IPS DF 6.9 (cell line): ENCODE measurements at places on chromosomes 4 and X.

DNA sequence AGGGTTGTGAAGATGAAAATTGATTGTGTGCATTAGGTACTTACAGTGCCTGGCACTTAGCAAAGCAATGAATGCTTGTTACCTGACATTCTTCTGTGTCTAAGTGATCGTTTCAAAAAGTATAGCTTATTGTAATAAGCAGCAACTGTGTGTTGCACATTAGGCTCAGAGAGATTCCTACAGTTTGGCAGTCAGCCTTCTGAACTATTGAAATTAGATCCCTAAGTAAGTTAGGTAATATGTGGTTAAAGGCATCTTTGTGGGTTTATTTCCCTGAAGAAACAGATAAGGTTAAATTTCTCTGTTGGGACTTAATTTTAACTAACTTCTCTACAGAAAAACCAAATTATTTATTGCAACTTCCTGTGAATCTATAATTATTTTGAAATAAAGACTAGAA is 93.4 kb downstream of the REPS2 start:
- no peak overlapping the region for H3K4me3 ChIP-seq
- H3K27ac ChIP-seq: no peak overlapping the region
- no peaks in the 10 kb centered on the region for H3K36me3 ChIP-seq
- no peak for DNase-seq

DNA sequence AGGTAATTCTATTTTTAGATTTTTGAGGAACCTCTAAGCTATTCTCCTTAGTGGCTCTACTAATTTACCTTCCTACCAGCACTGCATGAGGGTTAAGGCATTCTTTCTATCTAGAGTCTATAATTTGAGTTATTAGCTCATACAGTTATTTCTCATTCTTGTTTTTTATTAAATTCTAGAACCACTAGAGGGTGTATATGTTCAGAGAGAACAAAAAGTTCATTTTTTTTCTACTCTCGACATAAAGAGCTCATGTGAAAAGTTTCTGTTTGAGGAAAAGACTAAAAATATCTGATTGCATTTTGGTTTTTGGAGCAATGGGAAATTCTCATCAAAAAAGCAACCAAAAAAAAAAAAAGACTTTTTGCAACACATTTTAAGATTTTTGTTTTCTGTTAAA is 57.0 kb upstream of the LRAT start:
- no peak overlapping the region for H3K4me3 ChIP-seq

DNA sequence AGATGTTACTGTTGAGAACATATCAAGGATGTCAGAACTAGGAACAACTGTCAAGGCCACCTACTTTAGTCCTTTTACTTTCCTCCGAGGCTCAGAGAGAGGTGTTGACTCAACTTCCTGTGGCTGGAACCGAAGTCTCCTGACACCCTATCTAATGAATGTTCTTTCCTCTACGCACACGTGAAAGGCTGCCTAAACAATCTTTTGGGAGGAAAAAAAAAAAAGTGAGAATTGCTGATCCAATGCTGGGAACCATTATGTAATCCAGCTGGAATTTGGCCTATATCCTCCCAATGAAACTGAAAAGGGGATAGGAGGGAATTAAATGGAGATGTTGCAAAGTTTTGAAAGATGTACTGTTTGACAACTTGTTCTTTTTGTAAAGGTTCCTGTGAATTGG is 8.3 kb upstream of the MAP7D3 start:
- H3K27me3 ChIP-seq: no peaks in the 10 kb centered on the region
- H3K27ac ChIP-seq: no peak overlapping the region
- no peak overlapping the region for H3K4me3 ChIP-seq
- no peak for DNase-seq
- H3K4me1 ChIP-seq: no peaks in the 10 kb centered on the region

DNA sequence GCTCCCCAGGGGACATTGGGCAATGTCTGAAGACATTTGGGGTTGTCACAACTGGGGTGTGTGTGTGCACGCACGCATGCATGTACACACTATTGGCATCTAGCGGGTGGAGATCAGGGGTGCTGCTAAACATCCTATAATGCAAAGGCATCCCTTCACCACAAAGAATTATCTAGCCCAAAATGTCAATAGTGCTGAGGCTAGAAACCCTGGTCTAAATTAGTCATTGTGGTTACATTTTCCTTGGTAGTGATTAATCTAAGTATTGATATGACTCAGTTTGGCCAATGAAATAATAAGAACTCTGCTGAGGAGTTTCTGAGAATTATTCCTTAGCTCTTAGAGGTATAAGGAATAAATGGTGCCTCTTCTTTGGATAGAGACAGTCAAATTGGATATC is 200.2 kb downstream of the CLCN4 start:
- no peak for DNase-seq
- no peak overlapping the region for H3K27ac ChIP-seq
- H3K4me3 ChIP-seq: no peak overlapping the region
- no peaks in the 10 kb centered on the region for H3K36me3 ChIP-seq
- H3K4me1 ChIP-seq: no peaks in the 10 kb centered on the region

- H3K27me3 ChIP-seq: no peaks in the 10 kb centered on the region
- DNase-seq: no peak
- no peak overlapping the region for H3K4me3 ChIP-seq
- H3K36me3 ChIP-seq: no peaks in the 10 kb centered on the region
Observed at GRCh38 chr4:40340030-40340429, 4.9 kb downstream of the CHRNA9 start.

- H3K4me1 ChIP-seq: no peaks in the 10 kb centered on the region
- H3K36me3 ChIP-seq: no peaks in the 10 kb centered on the region
- H3K4me3 ChIP-seq: no peak overlapping the region
- DNase-seq: no peak
- no peak overlapping the region for H3K27ac ChIP-seq
- no peaks in the 10 kb centered on the region for H3K27me3 ChIP-seq
Observed at GRCh38 chr4:137635601-137636000, 103.3 kb upstream of the PCDH18 start.

DNA sequence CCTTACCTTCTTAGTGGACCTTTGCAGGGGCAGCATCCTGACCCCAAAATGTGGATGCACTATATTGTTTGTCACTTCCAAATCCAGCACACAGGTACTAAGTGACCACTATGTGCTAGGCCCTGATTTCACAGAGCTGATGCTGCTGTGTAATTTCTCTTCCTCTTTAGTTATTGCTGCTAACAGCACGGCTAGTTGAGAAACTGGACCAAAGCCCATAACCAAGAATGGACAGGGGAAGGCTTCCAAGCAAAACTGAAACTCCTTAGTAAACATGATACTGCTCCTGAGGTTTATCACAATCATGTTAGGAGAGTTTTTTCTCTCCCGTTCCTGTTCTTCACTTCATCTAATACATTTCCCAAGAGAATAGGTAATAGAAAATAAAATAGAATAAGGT is 172.9 kb upstream of the TTC29 start:
- H3K4me3 ChIP-seq: no peak overlapping the region
- H3K27ac ChIP-seq: no peak overlapping the region
- no peaks in the 10 kb centered on the region for H3K36me3 ChIP-seq
- H3K27me3 ChIP-seq: no peaks in the 10 kb centered on the region
- DNase-seq: no peak
- no peaks in the 10 kb centered on the region for H3K4me1 ChIP-seq

DNA sequence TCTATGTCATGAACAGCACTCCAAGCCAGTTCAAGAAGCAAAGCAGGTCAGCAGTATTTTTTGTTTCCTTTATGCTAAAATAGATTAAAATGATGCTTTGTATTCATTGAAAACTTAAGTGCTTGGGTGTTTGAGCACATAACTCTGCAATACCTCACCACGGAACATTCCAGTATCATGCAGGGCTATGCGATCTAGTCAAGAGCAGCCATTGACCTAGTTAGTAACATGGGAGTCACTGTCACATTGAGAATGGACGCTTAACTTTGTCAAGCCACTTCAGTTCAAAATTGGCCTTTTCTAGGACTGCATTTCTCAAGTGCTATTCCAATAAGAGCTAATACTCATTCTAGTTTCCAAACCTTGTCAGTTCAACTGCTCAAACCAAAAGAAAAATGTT is 160.1 kb upstream of the FSTL5 start:
- no peak overlapping the region for H3K27ac ChIP-seq
- H3K27me3 ChIP-seq: no peaks in the 10 kb centered on the region
- no peak for DNase-seq
- H3K4me3 ChIP-seq: no peak overlapping the region

DNA sequence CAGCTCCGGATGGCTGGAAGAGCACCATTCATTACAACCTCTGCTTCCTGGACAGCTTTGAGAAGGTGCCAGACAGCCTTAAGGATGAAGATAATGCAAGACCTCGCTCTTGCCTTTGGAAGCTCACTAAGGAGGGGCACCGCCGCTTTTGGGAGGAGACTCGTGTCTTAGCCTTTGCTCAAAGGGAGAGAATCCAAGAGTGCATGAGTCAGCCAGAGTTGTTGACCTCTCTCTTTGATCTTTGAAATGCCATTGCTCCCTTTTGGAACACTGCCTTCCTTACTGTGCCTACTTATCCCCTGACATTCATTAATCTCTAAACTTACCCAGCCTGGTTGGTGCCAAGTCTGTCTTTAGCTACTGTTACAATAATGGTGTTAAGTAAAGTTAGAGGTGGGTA is 1.2 kb downstream of the FOXR2 start:
- no peak overlapping the region for H3K4me3 ChIP-seq
- no peaks in the 10 kb centered on the region for H3K36me3 ChIP-seq
- no peak overlapping the region for H3K27ac ChIP-seq
- no peak for DNase-seq

DNA sequence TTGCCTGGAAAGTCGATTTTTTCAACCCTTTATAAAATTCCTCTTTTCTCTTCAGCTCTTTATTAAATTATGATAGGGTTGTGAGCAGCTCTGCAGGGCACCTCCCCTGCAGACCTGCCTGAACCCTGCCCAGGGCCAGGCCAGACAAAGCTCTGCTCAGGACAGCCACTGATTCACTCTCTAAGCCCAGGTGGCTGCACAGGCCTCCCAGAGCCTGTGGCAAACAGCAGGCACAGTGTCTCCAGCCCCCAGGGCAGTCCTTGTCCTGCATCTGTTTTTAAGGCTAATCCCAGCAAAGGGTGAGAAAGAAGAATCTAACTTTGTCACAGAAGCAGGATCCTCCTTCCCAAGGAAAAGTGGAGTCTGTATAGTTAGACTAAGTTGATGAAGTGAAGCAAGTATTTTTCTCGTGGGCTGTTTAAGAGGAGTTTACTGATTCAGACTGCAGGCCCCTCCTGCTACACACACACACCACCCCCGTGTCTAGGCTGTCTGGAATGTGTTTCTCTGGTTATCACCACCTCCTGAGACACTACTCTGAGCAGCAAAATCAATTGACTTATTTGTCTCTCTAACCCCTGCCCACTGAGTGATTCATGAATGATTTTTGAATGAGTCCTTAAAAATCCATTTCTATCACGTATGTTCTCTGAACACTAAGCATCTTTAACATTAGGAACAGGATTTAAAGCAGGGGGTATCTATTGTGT is 101.7 kb downstream of the CHIC2 start:
- no peaks in the 10 kb centered on the region for H3K27me3 ChIP-seq
- H3K27ac ChIP-seq: no peak overlapping the region
- DNase-seq: no peak
- H3K4me3 ChIP-seq: no peak overlapping the region
- no peaks in the 10 kb centered on the region for H3K36me3 ChIP-seq

DNA sequence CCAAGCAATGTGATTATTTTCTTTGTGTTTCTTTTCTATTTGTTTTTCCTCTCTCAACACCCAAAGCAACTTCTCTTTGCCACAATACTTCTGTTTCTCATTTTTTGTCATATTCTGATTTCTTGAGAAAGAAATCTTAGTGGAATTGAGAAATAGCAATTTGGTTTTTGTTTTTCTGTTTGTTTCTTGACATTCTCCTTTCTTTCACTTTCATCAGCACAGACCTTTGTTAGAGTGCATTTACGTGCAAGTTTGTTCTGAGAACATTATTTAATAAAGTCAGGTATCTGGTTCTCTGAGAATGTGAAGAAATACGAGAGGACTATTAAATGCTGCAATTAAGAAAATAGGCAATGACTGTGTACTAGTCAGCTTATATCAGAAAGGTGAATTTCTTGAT is 608.1 kb upstream of the AADAT start:
- no peaks in the 10 kb centered on the region for H3K36me3 ChIP-seq
- no peaks in the 10 kb centered on the region for H3K27me3 ChIP-seq
- DNase-seq: no peak
- no peaks in the 10 kb centered on the region for H3K4me1 ChIP-seq
- no peak overlapping the region for H3K4me3 ChIP-seq
